ENCODE measurements at places on chromosomes 6 and 20. TPM values are rescaled to one million over a fixed set of nuclear protein-coding genes. Genes with fewer than 3 reads are reported as not detected.

APOBEC2 gene
- total RNA-seq = 315 TPM

SNPH gene
- 27.4 TPM for total RNA-seq

OPRM1 gene
- not detected for total RNA-seq

MYL9 gene
- 7.3 TPM for total RNA-seq

BPIFB2 gene
- total RNA-seq = not detected

TMEM200A gene
- total RNA-seq = not detected

RHAG gene
- total RNA-seq = not detected

GPX5 gene
- total RNA-seq = not detected

COL10A1 gene
- not detected for total RNA-seq

DEFB127 gene
- total RNA-seq = not detected

RBM24 gene
- total RNA-seq = 229 TPM

TP53TG5 gene
- not detected for total RNA-seq

MCHR2 gene
- not detected for total RNA-seq

- no peak for DNase-seq
Observed at GRCh38 chr6:167560673-167561569, 236.0 kb downstream of the TTLL2 start.

DNA sequence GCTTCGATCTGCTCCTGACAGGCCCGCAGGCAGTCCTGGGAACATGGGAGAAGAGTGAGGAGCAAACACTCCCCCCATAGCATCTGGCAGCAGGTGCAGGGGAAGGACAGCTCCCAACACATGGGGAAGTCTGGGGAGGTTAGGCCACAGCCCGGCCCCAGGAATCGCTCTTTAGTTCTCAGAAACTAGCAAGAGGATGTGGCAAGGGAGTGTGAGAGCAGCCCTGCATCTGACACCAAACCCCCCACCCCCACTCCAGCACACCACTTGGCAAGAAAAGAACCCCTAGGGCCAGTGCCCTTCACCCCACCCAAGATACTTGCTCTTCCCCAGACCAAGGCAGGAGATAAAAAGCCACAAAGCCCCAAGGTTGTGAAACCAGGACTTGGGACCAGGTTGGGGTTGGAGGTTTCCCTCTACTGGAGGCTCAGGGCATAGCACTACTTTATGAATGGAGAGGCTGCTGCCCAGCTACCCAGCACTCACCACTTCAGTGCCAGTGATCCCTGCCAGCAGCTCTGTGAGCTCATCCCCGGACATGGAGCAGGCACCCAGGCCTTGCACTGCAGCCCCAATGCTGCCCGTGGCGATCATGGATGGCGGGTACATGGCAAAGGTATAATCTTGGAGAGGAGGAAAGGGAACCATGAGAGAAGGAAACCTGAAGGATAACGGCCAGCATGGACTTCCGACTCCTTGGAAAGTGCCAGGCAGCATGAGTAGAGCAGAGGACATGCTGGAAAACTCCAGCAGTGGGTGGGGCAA lies 5.4 kb downstream of the CCND3 start:
- peak; percentile 45 for DNase-seq

GRCh38 chr6:20811109-20811761 lies 277.0 kb downstream of the CDKAL1 start:
- no peak for DNase-seq

GRCh38 chr6:3776881-3777507 lies 25.5 kb upstream of the PXDC1 start:
- DNase-seq = no peak

DNA sequence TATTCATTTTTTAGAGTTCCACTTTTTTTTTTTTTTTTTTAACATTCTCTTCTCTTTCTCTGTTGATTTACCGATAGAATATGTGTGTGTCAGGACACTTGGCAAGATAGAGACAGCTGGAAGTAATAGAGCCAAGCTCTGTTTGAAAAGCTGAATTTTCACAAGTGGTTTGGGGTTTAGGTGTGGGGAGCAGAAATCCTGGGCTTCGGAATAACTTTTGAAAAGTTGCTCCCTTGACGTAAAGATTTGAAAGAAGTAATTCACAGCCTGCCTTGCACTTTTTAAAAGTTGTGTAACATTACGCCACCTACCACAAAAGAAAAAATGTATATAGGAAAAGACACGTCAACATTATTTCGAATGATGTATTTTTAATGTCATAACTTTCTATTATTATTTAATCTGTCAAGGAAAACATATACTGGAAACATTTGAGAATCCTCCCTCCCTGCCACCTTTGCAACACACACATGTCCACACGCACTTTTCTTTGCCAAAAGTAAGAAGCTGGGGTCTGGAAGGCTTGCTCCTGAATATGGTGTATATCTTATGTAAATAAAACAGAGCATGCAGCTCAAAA lies 917.9 kb downstream of the KIF16B start:
- no peak for DNase-seq

GRCh38 chr6:148183776-148184175 lies 158.9 kb upstream of the SASH1 start:
- no peak for DNase-seq

- no peak for DNase-seq
Observed at GRCh38 chr6:804771-805170, 111.8 kb upstream of the EXOC2 start.

DNA sequence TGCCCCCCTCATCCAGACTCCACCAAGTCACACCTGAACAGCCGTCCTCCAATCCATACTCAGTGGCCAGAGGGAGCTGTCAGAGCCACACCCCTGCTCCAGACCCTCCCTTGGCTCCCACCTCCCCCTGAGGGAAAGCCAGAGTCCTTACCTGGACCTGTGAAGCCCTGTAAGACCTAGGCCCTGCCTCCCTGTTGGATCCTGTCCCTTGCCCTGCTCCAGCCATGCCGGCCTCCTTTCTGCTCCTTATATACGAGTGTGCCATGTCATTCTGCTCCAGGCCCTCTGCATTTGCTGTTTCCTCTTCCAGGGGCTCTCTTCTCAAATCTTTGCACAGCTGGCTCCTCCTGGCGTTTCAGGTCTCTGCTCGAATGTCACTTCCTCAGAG lies 100.3 kb upstream of the MYL9 start:
- DNase-seq = no peak

- no peak for DNase-seq
Observed at GRCh38 chr20:805713-806112, 27.8 kb upstream of the FAM110A start.

DNA sequence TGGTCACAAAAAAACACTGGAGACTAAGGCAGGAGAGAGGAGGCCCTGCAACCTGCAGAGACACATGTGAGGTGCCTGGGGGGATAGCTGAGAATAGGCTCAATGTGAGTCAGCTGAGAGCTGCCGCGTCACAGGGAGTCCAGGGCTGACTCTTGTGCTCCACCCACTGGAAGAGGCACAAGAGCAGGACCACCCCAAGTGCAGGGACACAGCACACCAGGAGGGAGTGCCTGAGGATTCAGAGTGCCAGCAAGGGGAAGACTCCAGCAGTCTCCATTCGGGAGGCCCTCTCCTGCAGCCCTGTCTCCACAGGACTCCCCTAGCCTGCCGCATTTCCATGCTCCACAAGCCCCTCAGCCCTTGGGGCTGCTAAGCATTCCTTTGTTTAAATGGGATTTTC lies 105.5 kb downstream of the HUS1B start:
- DNase-seq = no peak

- no peak for DNase-seq
Observed at GRCh38 chr20:15236812-15237211, 899.4 kb upstream of the FLRT3 start.

- DNase-seq = no peak
Observed at GRCh38 chr20:57124366-57124765, 142.1 kb downstream of the BMP7 start.

GRCh38 chr20:20553541-20553940 lies 158.9 kb downstream of the RALGAPA2 start:
- DNase-seq = no peak

- DNase-seq = no peak
Observed at GRCh38 chr6:158283304-158283980, 28.8 kb upstream of the TULP4 start.

GRCh38 chr6:57173886-57174510 lies 1.9 kb downstream of the BAG2 start:
- DNase-seq = no peak

- DNase-seq = no peak
Observed at GRCh38 chr6:39666706-39667489, 58.3 kb downstream of the KIF6 start.

DNA sequence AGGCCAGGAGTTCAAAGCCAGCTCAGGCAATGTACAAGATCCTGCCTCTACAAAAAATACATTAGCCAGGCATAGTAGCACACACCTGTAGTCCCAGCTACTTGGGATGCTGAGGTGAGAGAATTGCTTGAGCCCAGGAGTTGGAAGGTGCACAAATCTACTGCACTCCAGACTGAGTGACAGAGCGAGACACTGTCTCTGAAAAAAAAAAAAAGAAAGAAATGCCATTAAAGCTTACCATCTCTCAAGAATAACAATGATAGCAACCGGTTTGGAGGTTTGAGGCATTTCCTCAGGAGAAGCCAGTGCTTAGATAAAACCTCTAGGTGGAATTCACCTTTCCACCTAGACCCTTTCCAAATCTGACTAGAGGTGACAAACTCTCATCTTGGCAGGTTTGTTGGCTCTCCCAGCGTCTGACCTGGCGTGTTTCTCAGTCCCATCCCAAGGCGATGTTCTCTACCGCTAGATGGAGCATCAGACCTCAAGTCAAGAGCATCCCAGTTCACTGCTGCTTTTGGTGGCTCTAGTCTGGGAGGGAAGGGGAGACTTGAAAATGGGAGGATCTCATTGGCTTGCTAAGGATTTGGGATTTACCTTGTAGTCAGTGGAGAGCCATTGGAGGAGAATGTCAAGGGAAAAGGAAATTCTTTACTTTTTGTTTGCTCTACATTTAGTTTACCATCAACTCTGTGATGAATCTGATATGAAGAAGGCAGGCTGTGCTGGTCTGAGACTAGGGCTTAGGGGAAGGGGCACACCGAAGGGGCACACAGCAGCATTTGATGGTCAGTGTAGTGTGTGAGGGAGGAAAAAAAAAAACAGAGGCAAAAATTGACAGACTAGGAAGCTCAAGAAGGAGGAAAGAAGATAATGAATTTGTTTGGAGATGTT lies 67.9 kb downstream of the NCOA7 start:
- peak; percentile 36 for DNase-seq

DNA sequence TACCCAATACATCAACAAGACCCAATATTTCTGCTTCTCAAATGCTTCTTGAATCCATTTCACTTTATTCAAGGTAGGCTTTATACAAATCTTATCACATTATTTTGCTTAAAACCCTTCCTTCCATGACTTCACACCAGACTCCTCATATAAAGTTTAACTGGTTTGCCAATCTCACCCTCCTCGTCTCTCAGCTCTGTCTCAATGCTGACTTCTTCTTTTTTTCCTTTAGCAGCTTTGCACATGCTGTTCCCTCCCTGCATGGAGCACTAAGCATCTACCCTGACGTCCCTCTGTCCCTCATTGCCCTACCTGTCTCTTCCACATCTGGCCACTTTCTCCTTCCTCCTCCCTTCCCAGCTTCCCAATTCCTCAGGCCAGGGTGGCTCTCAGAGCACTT lies 31.4 kb downstream of the KCNK17 start:
- DNase-seq = no peak

- DNase-seq = no peak
Observed at GRCh38 chr6:110703906-110704594, 111.2 kb downstream of the CDK19 start.

DNA sequence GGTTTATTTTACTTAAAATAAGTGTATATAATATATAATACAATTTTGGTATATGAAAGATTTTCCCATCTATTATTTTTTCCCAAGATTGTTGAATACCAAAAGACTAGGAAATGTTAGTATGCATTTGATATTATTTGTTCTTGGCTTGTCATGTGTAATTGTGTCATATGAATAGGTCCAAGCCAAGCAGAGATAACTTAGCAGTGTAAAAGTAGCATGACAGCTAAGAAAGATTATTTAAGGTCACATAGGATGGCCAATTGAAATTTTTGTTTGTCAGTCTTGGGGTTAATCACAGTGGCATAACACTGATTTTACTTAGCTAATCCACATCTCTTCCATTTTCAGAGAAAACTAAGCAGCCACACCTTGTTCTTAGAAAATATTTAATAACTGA lies 38.8 kb upstream of the RSPO3 start:
- DNase-seq = no peak

DNA sequence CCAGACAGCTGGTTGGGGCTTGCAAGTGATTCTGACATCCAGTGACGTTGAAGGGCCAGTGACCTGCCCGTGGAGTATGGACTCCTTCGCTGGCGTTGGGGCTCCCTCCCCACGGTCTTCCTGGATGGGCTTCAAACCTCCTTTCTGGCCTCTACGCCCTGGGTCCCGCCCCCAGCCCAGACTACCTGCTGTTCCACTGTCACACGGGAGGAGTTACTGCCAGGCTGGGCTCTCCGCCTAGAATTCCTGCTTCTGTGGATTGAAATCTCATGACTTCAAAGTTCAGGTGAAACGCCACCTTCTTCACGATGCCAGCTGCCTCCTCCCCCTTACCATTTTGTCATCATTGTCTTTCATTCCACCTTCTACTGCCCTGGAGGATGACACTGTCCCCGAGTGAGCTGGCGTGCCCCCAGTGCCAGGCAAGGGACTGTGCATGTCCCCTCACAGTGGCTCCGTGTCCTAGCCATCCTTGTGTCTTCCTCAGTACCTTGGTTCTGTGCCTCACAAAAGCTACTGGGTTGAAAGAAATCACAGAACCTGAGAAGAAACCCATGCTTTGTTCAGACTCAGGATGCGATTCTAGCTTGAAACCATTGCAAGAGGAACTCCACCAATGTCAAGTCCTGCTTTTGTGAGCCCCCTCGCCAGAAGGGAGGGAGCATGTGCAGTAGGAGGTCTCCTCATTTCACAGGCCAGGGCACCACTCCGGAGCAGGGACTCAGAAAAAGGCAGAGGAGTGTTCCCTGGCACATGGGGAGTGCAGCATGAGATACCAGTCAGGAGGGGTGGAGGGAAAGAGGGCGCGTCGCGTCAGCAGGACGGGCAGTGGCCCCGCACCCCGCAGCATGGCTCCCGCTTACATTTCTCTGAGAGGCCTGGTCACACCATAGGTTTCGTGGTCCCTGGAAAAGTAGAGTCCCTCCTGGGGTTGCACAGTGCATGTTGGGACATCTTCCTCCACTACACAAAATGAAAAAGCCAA lies 11.0 kb upstream of the IRF4 start:
- DNase-seq = no peak

DNA sequence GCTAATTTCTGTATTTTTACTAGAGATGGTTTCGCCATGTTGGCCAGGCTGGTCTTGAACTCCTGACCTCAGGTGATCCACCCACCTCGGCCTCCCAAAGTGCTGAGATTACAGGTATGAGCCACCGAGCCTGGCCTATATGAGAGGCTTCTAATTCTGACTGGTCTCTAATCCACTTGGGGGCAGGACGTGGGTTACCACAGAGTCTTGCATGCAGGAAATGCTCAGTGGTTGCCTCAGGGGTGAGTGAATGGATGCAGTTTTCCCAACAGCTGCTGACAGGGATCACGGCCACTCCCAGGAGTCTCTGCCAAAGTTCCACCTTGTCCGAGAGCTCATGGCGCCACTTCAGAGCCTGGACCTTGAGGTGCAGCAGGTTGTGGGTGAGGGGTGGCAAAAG lies 6.4 kb upstream of the FANCE start:
- no peak for DNase-seq

All from gastrocnemius medialis (tissue), 4 donors.